AG08395 (cell line): ENCODE measurements at places on chromosomes 2 and 18.

DNA sequence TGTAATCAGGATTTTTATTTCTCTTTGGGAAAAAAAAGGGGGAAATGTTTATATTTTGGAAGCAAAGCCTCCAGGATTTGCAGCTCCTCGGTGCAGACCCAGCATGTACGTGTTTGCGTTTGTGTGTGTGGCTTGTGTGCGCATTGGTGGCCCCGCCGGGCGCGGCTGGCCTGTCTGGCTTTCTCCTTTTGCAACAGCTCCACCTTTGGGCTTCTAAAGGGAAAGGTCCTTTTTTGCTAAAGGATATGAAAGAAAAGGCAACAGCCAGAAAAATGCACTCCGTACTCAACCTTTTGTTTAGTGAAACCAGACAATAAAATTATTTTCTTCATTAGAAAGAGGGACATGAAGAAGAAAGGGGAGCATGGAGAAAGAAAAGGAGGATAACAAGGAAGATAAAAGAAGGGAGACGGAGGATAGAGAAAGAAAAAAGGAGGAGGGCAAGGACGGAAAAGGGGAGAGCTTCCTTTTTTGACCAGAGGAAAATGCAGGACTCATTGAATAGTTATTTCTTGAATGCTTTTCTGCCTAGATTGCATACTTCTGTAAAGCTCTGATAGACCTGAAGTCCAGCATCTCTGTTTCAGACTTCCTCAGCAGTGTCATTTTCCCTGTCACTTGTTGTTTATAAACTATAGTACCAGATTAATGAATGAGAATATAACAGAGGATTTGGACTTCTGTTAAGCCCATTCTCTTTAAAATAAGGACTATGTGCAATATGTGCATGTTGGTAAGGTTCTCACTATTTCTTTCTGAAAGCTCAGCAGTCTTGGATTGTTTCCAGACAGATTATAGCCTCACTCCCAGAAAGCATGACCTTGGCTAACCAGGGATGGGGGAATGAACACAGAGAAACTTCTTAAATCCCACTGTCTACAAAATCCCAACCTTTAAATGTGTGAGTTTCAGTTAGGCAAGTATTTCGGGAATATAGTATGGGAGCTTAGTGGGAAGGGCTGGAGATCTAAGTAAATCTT is 563.1 kb upstream of the PIK3C3 start:
- DNase-seq: peak; percentile 59

- no peak for DNase-seq
These were observed 8.2 kb upstream of the SULT1C2 start for GRCh38 chr2:108280466-108280865.

- DNase-seq: no peak
These were observed 581.5 kb upstream of the VRK2 start for GRCh38 chr2:57465067-57465466.

DNA sequence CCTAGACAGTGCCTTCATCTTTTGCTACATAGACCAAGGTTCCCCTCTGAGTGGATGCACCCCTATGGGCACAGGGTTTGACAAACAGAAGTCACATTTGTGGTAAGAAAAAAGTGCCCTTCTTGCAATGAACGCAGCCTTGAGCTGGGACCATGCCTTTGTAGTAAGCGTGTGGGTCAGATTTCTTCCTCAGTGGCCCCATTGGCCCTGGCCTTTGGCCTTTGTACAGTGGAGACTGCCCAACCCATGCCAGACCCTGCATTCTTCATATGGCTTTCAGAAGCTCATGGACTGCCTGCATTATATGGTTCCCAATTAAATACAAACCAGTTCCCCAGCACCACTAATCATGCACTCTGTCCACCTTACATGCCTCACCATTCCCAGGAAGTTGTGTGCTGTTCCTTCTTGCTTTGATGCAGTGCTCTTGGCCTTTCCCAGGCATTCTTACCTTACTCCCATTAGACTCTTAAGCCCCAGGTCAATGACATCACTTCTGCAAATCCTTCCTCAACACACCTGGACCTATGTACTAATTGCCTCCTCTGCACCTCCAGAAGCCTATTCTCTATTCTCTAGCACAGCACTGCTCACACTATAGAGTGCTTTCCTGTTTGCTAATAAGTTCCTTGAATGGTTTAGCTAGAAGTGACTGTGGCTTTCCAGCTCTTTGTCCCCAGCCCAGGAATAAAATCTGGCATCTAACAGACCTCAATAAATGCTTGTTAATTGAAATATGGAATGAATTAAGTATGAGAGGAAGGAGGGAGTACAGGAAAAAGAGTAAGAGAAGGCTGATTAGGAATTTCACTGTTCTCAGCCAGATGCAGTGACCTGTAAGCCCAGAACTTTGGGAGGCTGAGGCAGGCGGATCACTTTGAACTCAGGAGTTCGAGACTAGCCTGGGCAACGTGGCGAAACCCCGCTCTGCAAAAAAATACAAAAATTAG is 60.2 kb downstream of the TMEM247 start:
- no peak for DNase-seq

DNA sequence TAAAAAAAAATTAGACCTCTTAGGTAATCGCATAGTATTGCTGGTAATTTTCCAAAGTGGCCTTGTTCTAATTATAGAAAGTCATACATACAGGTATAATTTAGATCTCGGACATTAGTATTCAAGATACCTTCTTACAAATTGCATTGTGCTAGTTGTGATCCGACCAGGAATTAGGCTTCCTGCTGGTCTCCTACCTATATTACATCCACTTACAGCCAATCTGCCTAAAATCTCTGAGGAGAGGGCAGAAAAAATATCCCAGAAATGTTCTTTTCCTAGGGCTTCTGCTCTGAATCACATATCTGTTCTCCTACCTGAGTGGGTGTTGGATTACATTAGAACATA is 314.7 kb upstream of the GULP1 start:
- no peak for DNase-seq

- no peak for DNase-seq
These were observed 438.4 kb upstream of the KLHL29 start for GRCh38 chr2:22946553-22946952.

DNA sequence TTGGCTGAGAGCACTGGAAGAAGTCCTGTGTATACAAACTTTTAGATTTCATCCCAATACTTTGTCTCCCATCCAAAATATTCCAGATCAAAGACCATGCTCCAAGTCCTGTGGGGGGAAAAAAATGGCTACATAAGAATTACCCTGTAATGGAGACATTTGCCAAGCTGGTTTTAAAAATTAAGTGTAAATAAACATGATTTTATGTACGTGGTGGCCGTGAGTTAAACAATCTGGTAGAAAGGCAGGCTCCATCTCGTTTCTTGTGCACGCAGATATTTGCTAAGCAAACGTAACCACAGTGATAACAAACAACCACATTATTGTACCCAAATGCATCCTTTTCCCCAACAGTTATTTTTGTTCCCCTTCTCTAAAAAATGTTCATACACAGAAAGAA is 176.4 kb downstream of the ZNF516 start:
- DNase-seq: no peak

DNA sequence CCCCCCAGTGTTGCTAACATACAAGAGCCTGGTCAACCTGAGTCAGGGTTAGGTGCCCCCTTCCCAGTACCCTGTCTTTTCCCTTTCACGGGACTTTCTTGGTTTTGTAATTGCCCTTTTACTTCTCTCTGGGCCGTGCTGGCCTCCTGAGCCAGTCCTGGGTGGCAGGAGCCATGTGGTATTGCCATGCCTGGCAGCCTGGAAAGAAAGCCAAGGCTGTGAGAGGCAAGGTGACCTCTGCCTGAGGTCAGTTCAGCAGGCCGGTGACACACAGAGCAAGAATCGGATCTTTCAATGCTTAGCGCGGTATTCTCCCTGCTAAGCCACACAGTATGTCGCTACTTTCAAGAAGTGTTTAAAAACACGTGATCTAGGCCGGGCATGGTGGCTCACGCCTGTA is 52.3 kb downstream of the C18orf63 start:
- no peak for DNase-seq

DNA sequence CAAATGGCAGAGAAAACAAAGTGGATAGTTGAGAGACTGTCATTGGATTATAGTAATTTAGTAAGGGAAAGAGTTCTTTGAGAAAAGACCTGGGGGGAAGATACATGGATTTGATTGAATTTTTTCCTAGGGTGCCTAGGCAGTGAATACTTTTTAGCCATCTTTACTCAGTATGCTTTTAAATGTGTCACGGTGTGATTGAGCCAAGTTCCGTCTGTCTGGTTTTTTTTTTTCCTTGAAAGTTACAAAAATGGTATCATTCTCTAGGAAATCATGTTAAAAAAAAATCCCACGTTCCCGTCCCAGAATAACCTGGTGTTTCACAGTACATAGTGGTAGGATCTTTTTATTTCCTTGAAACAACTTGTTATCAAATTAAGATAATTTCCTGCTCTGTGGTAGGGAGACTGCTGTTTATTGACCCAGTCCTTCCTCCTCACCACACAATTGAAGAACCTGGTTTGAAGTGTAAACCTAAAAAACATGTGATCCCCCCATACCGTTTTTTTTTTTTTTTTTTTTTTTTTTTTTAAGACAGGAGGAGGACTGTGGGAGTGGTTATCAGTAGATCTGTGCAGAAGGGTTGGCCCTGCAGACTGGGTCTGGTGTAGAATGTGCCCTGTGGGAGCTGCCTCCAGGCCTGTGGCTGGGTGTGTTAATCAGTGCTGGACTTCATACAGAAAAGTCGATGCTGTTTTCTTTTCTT is 55.1 kb downstream of the DGKD start:
- no peak for DNase-seq

GRCh38 chr2:56801770-56802169 is 618.0 kb downstream of the CCDC85A start:
- peak; percentile 77 for DNase-seq

GRCh38 chr2:54370405-54371104 is 85.6 kb upstream of the SPTBN1 start:
- DNase-seq: peak; percentile 41

DNA sequence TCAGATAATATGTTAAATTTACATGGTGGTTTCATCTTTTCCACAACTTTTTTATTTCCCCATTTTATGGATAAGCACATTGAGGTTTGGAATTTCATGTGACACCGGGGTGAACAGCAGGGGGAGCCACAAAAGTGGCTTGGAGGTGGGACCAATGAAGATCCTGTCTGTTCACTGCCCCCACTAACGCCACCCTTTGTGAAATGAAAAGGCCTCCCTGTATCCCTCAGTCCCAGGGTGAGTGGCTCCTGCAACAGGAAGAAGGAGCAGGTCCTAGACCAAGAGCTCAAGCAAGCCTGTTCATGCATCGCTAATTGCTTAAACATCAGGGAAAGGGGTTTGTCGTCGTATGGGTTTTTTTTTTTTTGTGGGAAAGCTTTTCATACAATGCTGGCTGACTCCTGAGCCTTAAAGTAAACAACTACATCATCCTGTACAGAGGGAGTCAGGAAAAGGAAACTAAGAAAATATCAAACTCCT is 267.8 kb upstream of the EPAS1 start:
- no peak for DNase-seq

DNA sequence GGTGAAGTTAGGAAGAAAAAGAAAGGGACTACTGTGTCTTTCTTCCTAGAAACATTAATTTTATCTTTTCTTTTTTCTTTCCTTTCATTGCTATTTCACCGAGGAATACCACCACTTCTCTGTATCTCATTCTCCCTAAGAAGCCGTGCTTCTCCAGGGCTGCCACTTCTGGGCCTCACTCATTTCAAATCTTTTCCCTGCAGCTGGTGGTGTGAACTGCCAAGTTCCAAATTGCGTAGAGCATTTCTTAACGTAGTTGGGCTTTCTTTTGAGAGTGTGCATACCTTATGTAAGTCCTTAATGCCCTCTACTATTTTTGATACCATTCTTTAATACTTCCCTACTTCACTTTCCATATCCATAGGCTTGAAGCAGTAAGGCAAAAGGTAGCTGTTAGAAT is 66.7 kb upstream of the CYP1B1 start:
- no peak for DNase-seq

GRCh38 chr2:37366773-37367172 is 22.3 kb downstream of the QPCT start:
- no peak for DNase-seq

DNA sequence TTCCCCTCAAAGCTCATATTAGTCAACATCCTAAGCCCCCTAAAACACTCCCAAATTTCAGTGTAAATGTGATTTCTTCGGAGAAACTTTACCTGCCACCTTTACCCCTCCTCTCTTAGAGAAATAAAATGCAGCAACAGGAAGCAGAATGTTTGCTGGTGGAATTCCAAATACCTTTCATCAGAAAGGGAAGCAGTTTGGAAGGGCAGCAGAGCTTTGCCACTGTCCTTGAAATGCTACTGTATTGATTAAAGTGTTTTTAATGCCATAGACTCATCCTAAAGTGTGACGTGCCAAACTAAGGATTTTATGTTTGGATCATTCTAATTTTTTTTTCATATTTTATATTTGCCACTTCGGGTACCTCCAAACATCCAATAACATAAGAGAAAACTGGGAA is 480.1 kb downstream of the NRXN1 start:
- no peak for DNase-seq

DNA sequence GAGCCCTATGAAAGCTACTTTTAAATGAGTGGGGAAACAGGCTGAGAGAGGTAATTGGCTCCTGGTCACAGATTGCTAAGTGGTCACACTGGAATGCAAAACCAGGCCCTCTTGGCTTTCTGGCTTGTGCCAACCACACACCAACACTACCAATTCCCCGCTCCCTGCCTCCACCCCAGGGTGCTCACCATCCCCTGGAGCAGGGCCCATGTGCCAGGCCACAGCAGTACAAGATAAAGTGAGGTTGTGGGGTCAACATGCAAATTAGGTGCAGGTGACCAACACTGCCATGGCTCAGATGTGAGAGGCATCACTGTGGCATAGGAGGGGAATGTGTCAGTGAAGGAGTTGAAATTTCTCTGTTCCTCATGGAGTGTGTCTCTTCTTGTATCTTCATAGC is 312.5 kb downstream of the MYCN start:
- DNase-seq: no peak

DNA sequence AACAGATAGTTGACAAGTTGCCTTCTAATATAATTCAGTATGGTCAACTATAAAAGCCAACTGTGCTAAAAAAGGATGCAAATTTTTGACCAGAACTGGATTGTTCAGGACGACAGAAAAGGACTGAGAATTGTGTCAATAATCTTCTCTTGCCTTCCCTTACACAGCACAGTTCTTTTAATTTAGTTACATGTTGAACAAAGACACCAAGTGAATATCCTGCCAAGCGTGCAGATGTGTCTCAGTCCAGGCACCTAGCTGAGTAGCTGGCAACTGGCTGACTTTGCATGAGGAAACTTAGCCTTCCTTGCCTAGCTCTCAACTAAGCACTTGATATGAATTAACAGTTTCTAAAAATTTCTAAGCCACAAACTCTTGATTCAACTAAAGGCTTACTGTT is 801.4 kb downstream of the BCL11A start:
- no peak for DNase-seq

GRCh38 chr18:48022021-48022420 is 91.6 kb upstream of the SMAD2 start:
- DNase-seq: no peak

- DNase-seq: no peak
These were observed 15.8 kb downstream of the KYNU start for GRCh38 chr2:142893241-142893640.
